NCI-H1436 treated with DMSO at 0.1 percent for 48 hours (cell line): ENCODE measurements at places on chromosomes 12 and 14.

GRCh38 chr14:72889366-72889765 is 4.5 kb downstream of the DPF3 start:
- DNase-seq, result no peak

DNA sequence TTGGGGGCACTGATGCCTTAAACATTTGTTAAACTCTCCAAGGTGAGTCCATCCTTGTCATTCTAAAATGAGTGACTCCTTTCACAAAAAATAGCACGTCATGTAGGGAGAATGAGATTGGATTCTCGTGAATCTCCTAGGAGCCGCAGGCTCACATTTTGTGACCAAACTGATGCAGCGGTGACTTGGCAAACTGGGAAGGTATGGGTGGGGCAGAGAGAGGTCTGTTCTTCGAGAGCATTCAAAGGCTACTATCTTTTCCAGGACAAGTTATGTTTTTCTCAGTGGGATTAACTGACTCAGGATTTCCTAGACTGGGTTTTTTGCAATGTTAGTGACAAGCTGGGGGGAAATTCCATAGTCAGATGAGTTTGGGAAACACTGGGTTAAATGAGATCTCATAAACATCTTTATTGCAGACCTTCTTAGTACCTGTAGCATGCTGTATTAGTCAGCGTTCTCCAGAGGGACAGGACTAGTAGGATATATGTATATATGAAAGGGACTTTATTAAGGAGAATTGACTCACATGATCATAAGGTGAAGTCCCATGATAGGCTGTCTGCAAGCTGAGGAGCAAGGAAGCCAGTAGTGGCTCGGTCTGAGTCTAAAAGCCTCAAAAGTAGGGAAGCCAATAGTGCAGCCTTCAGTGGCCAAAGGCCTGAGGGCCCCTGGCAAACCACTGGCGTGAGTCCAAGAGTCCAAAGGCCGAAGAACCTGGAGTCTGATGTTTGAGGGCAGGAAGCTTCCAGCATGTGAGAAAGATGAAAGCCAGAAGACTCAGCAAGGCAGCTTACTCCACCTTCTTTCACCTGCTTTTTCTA is 61.0 kb downstream of the FOXN4 start:
- no peak for DNase-seq

- DNase-seq, result no peak
Observed at GRCh38 chr12:95726903-95727302, 63.7 kb downstream of the NTN4 start.

- DNase-seq, result no peak
Observed at GRCh38 chr12:25459541-25459951, 93.5 kb downstream of the LMNTD1 start.

DNA sequence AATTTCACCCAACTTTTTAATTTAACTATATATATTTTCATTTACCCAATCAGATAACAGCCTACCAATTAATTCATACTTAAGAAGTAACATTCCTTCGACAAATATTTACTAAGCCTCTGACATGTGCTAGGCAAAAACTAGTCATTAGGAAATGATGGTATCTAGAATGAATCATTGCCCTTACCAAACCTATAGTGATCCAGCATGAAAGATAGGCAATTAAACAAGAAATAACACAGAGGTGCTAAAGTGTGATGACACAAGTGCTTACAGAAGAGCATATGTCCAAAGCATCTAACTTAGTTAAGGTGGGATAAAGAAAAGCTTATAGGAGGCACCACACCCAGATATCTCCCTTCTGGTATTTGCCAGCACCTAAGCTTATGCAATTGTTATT is 166.5 kb upstream of the RASSF8 start:
- DNase-seq, result no peak

DNA sequence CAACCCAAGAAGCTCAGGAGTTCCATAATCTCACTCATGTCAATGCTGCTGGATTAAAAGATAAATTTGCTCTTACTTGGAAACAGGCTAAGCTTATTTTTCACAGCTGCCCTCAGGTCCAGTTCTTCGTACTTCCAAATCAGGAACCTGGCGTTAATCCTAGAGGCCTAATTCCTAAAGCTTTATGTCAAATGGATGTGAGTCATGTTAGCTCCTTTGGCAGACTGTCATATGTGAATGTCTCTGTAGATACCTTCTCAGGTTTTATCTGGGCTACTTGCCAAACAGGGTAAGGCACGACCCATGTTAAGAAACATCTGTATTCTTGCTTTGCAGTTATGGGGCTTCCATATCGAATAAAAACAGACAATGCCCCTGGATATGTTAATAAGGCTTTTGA is 504.6 kb downstream of the ALG10 start:
- no peak for DNase-seq

- DNase-seq, result no peak
Observed at GRCh38 chr12:10293570-10294227, 14.0 kb upstream of the KLRD1 start.

GRCh38 chr14:78153064-78153341 is 17.2 kb upstream of the NRXN3 start:
- no peak for DNase-seq

DNA sequence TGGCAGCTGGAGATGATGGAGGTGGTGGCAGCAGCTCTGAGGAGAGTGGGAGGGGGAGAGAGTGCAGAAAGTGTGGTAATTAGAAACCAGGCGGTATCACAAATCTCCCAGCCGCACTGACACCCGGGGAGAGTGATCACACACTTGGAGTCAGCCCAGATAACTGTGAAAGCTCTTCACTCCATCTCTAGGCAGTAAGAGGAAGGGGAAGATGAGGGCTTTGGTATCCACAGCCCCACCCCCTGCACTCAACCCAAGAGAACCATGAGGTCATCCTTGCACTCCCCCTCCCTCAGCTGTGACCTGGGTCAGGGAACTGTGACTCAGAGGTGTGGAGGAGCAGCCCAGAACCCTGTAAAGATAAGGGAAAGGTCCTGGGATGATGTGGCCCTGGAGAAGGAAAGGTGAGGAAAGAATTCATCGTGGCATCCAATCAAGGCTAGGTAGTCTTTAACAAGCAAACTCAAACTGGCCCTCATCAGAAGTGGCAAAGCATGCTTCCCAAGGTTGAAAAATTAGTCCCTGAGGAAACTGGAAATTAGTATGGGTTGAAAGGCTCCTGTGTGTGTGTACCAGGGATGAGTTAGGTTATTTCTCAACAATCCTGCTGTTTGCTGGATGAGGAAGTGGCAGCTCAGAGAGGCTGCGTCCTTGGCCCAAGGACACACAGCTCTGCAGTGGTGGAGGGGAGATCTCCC is 111.0 kb upstream of the LHX5 start:
- DNase-seq, result no peak

GRCh38 chr12:91094032-91094662 is 17.1 kb downstream of the LUM start:
- DNase-seq, result no peak

DNA sequence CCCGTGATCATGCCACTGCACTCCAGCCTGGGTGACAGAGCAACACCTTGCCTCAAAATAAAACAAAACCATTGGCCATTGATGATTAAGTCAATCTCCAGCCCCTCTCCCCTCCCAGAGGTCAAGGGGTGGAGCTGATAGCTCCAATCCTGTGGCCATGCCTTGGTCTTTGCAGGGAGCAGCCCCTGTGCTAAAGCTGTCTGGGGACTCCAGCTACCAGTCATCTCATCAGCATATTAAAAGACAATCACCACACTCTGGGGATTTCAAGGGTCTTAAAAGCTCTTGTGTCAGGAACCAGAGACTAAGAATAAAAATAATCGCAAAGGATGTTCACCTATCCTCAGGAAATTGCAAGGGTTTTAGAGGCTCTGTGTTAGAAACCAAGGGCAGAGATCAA is 30.6 kb downstream of the HCAR2 start:
- DNase-seq, result no peak

- no peak for DNase-seq
Observed at GRCh38 chr14:86646696-86647690, 1117.0 kb downstream of the FLRT2 start.
